ENCODE measurements at places on chromosomes 2 and 18.

DNA sequence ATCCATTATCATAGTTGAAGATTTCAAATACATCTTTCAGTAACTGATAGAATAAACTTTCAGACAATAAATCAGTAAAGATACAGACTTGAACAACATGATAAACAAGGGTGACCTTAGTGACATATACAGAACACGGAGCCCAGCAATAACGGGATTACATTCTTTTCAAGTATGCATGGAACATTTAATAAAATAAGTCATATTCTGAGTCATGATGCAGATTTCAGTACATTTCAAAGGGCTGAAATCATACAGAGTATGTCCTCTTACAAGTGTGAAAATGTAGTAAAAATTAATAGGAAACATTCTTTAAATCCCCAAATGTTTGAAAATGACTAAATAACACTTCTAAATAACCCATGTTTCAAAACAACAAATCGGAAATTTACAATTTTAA lies 17.2 kb upstream of the KLHL29 start:
- DNase-seq = no peak

GRCh38 chr2:67865917-67866316 lies 196.9 kb downstream of the C1D start:
- DNase-seq = no peak

DNA sequence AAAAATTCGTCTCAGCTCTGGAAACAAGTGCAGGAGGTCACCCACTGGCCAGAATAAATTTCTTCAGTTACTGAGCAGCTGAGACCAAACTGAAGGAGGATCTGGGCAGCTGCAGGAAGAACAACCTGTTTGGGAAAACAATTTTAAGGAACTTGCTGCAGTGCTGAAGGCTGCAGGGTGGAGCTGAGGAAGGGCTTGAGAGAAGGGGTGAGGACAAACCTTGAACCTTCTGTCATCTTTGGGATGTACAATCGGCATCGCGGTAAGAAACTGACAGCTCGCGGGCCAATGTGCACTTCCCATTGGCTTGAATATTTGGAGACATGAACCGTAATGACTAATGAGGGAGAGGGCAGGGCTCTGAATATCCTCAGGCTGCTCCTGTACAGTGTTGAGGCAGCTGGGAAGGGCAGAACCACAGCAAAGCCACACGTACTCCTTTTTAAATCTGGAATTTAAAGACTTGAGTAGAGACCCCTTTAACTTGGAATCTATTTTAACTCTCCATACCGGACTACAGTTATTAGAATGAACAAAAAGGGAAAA lies 90.3 kb downstream of the TACR1 start:
- no peak for DNase-seq

DNA sequence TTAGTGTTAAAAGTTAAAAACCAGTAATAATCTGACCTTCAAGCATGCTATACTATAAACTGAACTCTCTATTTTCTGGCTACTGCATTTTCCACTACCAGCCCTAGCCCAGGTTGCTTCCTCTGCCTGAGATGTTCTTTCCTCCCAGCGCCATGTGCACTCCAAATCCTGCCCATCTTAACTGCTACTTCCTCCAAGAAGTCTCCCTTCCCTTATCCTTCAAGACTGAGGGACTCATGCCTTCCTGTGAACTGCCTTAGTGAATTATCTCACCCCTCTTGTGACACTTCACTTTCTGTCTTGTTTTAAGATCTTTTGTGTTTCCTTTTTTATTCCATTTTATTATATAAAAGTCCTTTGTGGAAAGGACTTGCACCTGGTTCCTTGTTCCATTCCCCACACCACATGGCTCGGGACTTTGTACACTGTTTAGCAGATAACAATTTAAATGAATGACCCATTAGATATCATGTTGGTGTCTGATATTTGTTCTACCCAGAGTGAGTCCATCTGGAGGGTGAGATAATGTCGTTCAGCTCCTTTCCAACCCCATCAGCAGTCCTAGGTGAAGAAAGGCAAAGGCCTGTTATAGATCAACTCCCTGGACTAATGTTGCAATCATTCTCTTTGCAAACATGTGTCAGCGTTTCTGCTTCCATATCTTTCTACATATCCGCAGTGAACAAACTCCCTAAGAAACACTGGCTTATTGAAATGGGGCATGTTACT lies 20.9 kb upstream of the AGFG1 start:
- no peak for DNase-seq

- no peak for DNase-seq
Observed at GRCh38 chr2:144548532-144549191, 28.7 kb upstream of the ZEB2 start.

- DNase-seq = no peak
Observed at GRCh38 chr2:224449212-224450147, 47.6 kb upstream of the FAM124B start.

DNA sequence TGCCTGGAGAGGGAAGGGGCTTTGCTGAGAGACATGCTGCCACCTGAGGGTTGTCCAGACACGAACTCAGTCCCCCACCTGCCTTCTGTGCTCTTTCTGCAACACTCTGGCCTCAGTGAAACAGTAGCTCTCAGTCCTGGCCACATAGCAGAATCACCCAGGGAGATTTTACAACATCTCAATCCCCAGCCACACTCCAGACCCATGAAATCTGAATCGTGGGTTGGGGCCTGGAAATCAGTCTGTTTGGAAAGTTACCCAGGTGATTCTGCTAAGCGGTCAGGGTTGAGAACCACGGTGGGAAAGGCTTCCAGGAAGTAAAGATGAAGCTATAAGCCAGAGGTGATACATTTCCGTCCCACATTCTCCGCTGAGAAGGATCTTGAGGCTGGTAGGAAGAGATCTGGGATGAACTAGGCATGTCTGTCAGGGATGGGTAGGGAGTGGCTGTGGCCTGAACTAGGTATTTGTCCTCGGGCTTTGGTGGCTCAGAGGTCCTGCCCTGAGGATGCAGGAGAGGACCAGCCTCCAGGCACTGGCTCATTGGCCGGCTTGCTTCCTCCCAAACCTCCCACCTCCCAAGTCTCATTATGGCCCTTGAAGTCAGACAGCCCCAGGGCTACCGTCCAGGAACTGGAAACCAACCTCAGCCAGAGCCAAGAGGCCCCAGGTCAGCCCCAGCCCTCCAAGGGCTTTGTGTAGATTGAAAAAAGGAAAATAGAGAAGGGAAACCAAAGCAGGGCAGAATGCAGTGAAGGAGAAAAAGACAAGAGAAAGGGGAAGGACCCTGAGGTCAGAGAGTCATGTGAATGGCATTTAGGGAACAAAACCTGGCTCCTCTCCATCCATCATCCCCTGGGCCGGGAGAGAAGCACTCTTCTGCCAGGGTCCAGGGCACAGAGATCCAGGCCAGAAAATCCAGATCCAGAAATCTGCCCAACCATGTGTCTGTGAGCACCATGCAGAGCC lies 119.6 kb downstream of the ZFP36L2 start:
- no peak for DNase-seq

GRCh38 chr2:85826990-85827878 lies 61.6 kb downstream of the ST3GAL5 start:
- DNase-seq = peak; percentile 82

DNA sequence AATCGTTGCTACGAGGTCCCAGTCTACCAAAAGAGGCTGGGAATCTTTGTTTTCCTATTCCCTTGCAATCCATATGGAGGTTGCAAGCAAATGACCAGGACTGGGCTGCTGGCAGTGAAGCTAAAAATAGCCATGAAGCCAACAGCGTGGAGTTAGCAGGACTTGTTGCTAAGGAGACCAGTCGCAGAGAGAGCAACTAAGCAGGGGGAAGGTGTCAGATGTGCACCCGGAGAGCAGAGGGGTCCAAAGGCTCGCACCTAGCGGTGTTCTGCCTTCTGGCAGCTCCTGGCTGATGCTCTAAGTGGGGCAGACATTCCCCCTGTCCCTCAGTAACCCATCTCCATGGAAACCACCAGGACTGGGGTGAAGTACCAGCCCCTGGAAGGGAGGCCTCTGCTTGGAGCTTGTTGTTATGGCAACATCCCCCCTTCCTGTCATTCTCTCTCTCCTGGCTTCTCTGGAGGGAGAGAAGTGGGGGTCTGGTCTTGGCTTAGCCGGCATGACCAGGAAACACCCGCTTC lies 84.6 kb downstream of the DNMT3A start:
- no peak for DNase-seq

GRCh38 chr2:30679426-30680088 lies 127.7 kb downstream of the CAPN13 start:
- no peak for DNase-seq

GRCh38 chr18:73861771-73862170 lies 285.9 kb downstream of the FBXO15 start:
- DNase-seq = no peak

DNA sequence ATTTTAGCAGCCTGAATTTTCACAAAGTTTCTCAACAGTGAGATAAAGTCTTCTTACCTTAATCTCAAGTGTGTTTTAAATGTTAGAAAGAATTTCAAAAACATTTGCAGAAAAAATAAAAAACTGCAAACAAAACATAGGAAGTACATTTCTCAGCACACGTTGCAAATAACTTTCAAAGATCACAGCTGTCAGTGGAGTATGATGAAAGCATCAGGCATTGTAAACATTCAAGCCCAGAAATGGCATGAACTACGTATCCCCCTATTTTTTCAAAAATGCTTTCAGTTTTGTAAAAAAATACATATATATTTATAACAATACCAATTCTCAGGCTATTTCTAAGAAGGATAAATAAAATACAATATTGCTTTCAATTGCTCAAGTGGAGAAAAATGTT lies 320.6 kb upstream of the TFPI start:
- no peak for DNase-seq

DNA sequence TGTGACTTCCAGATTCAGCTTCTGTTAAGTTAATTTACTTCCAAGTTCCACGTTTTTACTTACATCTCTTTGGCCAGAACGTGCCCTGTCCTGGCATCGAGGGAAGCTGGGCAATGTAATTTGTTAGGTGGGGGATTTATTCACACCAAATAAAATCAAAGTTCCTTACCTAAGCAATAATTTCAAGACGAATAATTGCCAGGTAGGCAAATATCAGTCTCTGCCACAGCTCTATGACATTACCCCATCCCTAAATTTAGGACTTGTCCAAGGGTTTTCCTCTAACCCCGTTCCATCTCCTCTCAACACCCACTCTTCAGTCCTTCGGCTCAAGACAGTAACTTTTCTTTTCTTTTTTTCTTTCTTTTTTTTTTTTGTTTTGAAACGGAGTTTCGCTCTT lies 38.3 kb upstream of the LAMA1 start:
- DNase-seq = no peak

DNA sequence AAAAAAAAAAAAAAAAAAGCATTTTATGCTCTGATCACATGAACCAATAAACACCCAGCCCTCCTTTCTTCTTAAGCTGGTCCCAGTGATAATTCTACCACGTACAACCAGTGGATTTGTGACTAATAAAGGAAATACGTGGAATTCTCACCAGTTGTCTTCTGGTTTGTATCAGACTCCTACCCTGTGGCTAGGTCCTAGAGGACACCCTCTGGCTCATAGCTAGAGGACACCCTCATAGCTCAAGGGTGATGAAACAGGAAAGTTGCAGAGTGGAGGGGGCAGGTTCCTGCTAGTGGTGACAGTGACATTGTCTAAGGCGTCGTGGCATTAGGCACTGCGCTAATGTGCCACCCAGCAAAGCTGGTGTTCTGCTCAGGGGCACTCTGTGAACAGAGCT lies 167.8 kb downstream of the BCL11A start:
- DNase-seq = no peak

- DNase-seq = no peak
Observed at GRCh38 chr2:169507698-169508097, 1.8 kb upstream of the KLHL41 start.

- no peak for DNase-seq
Observed at GRCh38 chr2:106991866-106992265, 105.9 kb upstream of the ST6GAL2 start.

DNA sequence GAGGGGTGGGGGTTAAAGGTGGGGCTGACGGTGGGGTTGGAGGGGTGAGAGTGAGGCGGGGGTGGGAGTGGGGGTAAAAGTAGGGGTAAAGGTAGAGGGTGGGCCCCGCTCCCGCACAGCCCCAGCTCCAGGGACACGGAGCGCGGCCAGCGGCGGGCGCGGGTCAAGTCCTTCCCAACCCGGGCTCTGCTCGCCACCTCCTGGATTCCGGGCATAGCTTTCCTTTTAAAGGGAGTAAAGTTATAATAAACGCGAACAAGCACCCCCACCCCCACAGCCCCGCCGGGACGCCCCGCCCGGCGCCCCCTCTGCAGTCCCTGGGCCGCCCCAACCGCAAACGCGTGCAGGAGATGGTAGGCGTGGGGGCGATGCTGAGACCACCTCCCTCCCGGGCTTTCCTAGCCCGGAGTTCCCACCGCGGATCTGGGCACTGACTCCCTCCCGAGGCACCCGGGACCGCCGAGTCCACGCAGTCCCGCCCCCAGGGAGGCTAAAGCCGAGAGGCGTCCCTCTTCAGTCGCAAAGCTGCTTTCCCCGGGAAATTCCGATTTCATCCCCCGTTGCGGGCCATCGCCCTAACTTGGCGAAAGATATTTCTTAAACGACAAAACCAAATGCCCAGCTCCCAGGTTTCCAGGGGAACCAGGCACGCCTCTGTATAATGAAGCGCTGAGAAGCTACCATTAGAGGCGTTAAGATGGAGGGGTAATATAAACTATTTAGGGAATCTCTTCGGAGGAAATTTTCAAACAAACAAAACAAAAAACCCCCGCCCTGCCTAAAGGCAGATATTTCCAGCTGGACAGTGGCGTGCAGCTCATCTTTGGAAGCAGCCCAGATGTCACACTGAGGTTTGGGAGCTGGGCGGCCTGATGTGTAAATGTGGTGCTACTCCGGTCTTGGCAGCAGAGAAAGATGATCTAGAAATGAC lies at the start of gene LIMS2:
LIMS2 (minus strand) TSS at position 200 of the 931 bp plus-strand sequence. CDS start 506 bp downstream, outside the sequence.
- DNase-seq = peak; percentile 21

- DNase-seq = no peak
Observed at GRCh38 chr2:228707846-228708245, 526.4 kb upstream of the SPHKAP start.

DNA sequence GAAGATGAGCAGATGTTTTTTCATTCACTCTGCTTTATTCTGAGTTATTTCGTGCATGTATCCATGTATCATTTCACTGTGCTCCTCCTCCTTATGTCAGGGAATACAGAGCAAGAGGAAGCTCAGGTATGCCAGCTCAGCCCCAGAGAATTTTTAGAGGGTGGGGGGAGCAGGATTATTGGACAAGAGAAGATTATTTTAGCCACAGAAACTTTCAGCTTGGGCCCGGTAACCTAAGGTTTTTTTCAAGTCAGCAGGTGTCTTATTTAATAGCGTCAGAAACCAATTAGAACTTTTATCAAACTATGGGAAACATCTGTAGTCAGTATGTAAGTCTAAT lies 232.9 kb upstream of the SIX3 start:
- no peak for DNase-seq

GRCh38 chr2:78681386-78681785 lies 344.1 kb upstream of the REG3G start:
- DNase-seq = no peak

Measured in testis (tissue), 5 donors.